Left renal cortex interstitium (tissue), 4 donors: ENCODE measurements at places on chromosomes 5 and 9. TPM values are rescaled to one million over a fixed set of nuclear protein-coding genes. Genes with fewer than 3 reads are reported as not detected.

The NTNG2 gene
- 0.34 TPM for polyA plus RNA-seq

The MTX3 gene
- 34.4 TPM for polyA plus RNA-seq

The FRRS1L gene
- polyA plus RNA-seq, result 4.4 TPM

The CDH9 gene
- polyA plus RNA-seq, result 7.6 TPM

The FST gene
- polyA plus RNA-seq, result 31.8 TPM

The SPINK4 gene
- polyA plus RNA-seq, result not detected

The PRRX2 gene
- polyA plus RNA-seq, result 1.2 TPM

The TTC23L gene
- 4.0 TPM for polyA plus RNA-seq

The HEMGN gene
- 2.5 TPM for polyA plus RNA-seq

The TMEM215 gene
- polyA plus RNA-seq, result 0.20 TPM

The PCDHGA8 gene
- polyA plus RNA-seq, result 0.55 TPM

The FBP1 gene
- 55.9 TPM for polyA plus RNA-seq

The ENC1 gene
- 65.0 TPM for polyA plus RNA-seq

The FGFR4 gene
- 92.9 TPM for polyA plus RNA-seq

The PLAC8L1 gene
- 1.9 TPM for polyA plus RNA-seq

The GGTA1 gene
- 6.2 TPM for polyA plus RNA-seq

The FOXI1 gene
- polyA plus RNA-seq, result 7.6 TPM

The SPINK13 gene
- polyA plus RNA-seq, result not detected
